Retina (tissue), 1 donor: ENCODE measurements at places on chromosomes 4 and X.

DNA sequence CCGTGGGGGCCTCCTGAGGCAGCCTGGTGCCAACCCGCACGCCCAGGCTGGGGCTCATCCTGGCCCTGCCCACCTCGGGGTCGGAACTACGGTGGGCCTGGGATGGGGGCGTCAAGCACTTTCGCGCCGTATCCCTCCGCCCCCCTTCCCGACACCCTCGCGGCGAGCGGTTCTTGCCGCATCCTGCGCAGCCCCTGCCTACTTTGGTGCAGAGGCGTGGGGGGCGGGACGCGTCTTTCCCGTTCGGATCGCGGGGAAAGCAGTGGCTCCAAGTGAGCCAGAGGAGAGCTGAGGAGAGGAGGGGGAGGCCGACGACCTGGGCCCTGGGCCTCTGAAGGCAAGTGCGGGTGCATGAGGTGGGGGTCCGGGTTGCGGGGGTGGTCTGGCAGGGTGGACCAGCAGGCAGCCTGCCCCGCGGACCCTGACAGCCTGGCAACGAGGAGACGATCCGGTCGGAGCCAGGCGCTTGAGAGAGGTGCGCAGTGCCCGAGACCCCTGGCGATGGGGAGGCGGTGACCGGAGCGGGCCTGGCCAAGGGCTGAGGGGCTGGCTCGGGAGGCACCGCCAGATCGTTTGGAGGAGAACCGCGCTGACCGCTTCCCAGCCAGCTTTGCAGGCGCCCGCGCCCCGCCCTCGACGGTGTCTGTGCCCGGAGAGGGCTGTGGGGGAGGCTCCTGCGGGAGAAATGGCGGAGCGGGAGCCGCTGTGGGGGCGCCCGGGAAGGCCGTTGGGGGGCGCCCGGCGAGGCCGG lies at the start of gene GPRASP2:
TSS of gene GPRASP2 (plus strand) at position 233 of the 751 bp plus-strand sequence. CDS start 2,422 bp downstream, outside the sequence.
- DNase-seq = peak; percentile 88

DNA sequence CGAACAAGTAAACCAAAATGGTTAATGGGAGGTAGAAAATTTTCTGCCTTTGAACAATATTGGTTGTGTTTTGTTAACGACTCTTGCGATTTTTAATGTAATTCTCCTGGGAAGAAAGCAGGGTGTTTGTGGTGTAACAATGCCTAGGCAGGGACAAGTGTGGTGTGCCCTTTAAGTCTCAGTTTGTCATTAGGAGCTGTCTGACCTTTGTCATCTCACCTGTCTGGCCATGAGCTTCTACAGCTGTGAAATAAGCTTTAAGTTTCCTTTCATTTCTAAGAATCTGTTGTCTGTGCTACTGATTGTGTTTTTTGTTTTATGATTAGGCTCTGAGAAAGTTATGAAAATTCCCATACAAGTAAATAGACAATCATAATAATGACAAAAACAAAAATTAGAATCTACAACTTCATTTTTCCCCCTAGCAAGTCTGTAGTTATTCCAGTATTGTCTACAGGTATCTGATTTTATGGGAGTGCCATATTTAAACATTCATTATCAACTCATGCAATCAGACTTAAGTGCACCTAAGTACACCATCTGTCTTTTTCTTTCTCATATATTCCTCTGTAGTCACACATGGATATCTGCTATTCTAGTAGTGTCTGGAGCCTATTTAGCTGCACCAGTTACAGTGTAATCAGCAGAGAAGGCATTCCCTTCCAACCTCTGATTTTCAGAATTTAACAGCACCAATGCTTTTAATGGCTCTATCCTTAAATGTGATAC lies 203.5 kb downstream of the PPARGC1A start:
- DNase-seq = no peak

- no peak for DNase-seq
Observed at GRCh38 chr4:113378836-113379235, 329.4 kb downstream of the ANK2 start.

- DNase-seq = peak; percentile 35
Observed at GRCh38 chr4:123976819-123977218, 580.2 kb downstream of the SPRY1 start.

DNA sequence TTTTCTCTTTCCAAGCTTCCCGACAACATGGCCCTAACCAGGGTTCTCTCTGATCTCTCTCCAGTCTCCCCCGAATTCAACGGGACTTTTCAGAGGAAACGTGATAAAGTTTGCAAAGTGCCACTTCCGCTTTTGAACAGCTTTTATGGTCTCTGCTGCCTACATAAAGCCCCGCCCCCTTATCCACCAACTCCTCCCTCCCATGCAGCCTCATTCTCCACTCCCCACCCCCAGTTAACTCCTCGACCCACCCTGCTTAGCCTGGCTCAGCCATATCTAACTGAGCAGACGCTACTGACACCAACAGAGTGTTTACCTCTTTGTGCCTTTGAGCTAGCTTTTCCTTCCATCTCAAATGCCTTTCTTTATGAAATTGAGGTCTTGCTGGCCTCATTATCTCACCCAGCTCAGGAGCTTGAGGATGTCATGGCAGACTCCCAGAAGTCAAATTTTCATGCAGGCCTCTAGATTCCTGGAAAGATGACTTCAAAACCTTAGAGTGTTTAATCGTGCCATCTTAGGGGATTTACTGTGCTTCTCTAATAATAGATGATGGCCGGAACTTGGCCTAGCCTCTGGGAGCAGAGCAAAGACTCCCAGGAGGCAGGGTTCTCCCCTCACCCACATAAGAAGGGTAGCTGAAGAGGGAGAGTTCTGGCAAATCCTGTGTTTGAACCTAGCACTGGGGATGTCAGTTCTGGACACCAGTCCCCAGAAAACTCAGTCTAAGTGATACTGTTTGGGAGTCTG lies 606.0 kb downstream of the BCOR start:
- no peak for DNase-seq

GRCh38 chr4:10417740-10418139 lies 39.5 kb downstream of the ZNF518B start:
- no peak for DNase-seq

- DNase-seq = peak; percentile 66
Observed at GRCh38 chr4:152956650-152957436, 20.7 kb downstream of the FHDC1 start.

GRCh38 chrX:34880656-34881055 lies 61.9 kb upstream of the FAM47B start:
- no peak for DNase-seq

DNA sequence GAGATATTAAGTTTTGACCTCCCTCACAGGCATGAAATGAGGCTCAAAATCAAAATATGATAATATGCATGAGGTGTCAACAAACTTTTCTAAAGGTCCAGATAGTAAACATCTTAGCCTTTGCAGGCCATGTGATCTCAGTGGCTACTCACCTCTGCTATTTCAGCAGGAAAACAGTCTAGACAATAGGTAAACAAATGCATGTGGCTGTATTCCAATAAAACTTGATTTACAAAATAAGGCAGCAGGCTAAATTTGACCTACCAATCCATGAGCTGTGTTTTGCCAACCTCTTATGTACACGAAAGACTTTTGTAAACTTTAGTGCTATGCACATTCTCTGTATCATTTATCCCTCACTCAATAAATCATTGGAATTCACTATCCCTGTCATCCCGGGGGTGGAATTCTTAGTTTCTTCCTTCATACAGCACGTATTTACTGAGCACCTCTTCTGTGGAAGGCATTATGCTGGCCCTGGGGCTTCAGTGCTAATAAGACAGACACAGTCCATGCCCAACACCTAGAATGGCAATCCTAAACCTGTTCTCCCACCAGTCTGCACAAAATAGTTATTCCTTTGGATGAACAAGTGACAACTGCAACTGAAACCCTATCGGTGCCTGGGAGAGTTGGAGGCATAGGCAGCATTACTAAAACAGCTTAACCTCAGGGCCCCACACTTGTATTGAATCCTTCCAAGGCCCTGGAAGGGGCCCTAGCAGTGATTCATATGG lies 19.9 kb downstream of the MAGEB17 start:
- DNase-seq = no peak

- no peak for DNase-seq
Observed at GRCh38 chr4:150368667-150369066, 213.3 kb upstream of the MAB21L2 start.

DNA sequence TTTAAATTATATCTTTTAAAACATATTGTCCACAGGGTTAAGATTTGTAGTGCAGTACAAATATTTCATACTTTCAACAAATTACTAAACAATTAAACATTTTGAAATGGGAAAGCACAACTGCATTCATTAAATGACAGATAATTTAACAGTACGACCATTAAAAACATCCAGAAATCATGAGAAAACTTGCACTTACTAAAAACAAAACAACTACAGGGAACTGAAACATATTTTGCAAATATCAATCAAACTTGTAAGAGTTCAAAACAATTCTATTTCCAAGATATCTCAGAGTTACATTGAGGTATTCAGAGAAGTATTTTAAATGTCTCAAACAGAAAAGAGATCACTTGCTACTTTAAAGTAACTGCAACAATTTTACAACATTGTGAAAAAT lies 478.5 kb upstream of the PCDH10 start:
- no peak for DNase-seq

GRCh38 chrX:57583477-57583876 lies 8.3 kb upstream of the ZXDB start:
- DNase-seq = no peak

DNA sequence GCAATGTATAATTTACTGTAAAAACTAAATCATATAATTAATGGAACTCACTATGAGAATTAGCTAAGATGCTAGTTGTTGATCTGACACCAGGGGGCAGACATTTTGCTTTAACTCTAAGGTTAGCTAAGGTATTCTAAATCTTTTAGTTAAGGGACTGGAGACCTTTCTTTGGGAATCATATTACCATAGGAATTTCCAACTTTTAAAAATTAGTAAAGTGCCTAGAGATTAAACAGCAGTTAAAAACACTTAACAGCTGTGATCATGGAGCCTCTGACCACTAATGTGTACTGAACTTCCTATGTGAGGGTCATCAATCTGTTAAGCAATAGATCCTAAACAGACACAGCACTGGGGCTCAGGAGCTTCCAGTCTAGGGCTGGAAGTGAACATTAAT lies 226.6 kb downstream of the NSUN7 start:
- no peak for DNase-seq

DNA sequence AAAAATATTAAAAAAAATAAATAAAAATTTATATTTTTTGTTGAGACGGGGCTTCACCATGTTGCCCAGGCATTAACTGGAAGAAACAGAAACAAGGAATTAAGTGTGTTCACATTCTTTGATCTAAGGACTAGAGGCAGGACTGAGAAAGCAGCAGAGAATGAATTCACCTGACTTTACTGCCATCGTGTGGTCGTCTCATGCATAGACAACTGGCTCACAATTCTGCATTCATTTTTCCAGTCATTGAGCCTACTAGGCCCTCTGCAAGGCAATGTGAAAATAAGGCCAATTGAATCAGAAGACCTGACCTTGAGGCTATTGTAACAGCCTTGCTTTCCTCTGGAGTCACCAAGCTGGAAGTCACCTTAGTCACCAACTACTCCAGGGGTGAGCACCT lies 37.4 kb downstream of the LHFPL1 start:
- peak; percentile 71 for DNase-seq

DNA sequence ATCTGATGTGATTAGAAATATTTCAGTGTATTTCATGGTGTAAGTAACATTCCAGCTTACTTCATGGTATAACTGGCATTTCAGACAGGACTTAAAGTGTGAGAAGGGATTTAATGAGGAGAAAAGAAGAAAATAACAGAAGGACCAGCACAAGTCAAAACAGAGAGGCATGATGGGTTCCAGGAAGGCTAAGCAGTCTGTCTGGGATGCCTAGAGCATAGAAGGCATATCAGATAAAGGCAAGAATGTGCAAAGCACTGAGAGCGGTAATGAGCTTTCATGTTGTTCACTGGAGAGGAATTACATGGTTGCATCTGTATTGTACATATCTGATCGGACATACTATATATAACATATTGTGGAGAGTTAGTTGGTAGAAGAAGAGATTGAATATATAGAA lies 54.2 kb downstream of the GRID2 start:
- no peak for DNase-seq

DNA sequence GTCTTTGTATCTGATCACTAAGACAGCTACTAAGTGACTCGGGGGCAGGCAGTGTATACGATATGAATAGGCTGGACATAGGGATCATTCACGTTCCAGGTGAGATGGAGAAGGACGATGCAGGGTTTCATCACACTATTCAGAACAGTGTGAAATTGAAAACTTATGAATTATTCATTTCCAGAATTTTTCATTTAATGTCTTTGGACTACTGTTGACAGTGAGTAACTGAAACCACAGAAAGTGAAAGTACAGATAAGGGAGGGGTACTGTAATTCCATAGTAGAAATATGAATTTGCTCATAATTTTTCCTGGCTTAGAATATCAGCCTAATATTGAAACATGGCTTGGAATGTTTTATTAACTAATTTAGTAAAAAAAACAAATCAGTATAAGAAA lies 24.4 kb downstream of the TMEM144 start:
- no peak for DNase-seq
